ENCODE measurements at places on chromosomes 12 and 14. TPM values are rescaled to one million over a fixed set of nuclear protein-coding genes. Genes with fewer than 3 reads are reported as not detected.

DNA sequence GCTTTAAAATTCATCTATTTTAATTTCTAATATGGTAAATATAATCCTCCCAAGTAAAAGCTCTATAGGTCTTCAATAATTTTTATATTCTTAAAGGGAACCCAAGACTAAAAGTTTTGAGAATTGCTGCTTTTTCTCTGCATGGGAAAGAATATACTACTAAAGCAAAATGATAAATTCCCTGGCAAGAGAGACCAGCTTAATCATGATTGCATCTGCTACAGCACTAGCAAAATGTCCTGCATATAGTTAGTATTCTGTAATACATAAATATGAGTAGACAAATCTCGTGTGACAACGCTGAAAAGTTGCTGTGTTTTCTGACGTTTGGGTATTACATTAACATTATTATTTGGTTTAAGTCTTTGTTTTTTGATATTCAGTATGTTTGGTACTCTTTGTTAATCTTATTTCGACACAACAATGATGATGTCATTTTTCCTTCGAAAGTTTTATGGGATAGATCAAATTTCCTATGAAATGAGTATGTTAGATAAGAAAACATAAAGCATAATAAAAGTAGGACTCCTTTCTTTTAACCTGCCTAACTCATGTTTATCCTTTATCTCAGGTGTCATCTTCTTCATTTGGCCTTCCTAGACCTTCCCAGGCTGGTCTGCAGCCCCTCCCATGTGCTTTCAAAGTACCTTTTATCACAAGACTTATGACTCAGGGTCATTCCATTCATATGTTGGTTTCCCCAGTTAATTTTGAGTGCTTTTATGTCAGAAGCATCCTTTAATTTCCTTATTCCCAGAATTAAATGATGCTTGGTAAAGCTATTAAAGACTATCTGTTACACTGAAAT, 321.9 kb downstream of the RAD51B start:
- no peaks in the 10 kb centered on the region for H3K27me3 ChIP-seq
- no peaks in the 10 kb centered on the region for H3K36me3 ChIP-seq
- no peak overlapping the region for H3K27ac ChIP-seq
- H3K4me3 ChIP-seq: no peak overlapping the region
- no peak for DNase-seq

GRCh38 chr14:68782091-68782981, 10.5 kb downstream of the ZFP36L1 start:
- H3K27me3 ChIP-seq: no peaks in the 10 kb centered on the region
- peaks cover 54% of the 10 kb centered on the region for H3K4me1 ChIP-seq
- no peak overlapping the region for H3K4me3 ChIP-seq
- peak; percentile 37 for DNase-seq
- peak overlapping the region; percentile 91 for H3K27ac ChIP-seq

GRCh38 chr14:100234511-100234910, 4.4 kb upstream of the YY1 start:
- H3K27me3 ChIP-seq: no peaks in the 10 kb centered on the region
- H3K4me3 ChIP-seq: no peak overlapping the region
- no peaks in the 10 kb centered on the region for H3K36me3 ChIP-seq
- no peak overlapping the region for H3K27ac ChIP-seq
- DNase-seq: no peak

DNA sequence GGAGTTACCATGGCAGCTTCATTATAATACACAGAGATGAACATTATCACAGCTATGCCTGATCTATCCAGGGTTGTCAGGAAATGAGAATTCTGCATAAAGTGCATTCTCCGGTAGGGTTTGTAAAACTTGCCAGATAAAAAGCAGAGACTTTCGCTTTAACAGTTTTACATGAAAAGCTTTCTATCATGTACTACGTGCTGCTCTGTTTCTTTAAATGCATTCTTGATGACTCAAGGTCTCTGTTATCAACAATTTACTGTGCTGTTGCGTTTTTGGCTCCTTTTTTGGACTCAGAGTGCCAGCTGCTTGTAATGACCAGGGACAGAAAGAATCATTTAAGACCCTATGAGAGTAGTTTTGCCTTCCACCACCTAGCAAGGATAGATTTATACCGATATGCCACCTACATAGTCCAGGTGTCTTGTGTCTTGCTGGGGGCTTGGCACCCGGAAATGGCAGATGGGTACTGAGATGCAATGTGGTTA, 371.2 kb downstream of the BTG1 start:
- H3K36me3 ChIP-seq: no peaks in the 10 kb centered on the region
- no peak overlapping the region for H3K27ac ChIP-seq
- H3K4me1 ChIP-seq: peaks cover 1% of the 10 kb centered on the region
- no peaks in the 10 kb centered on the region for H3K27me3 ChIP-seq
- H3K4me3 ChIP-seq: no peak overlapping the region

- DNase-seq: no peak
- H3K4me1 ChIP-seq: peaks cover 8% of the 10 kb centered on the region
Measured at GRCh38 chr12:120853188-120853587, 51.0 kb downstream of the SPPL3 start.

DNA sequence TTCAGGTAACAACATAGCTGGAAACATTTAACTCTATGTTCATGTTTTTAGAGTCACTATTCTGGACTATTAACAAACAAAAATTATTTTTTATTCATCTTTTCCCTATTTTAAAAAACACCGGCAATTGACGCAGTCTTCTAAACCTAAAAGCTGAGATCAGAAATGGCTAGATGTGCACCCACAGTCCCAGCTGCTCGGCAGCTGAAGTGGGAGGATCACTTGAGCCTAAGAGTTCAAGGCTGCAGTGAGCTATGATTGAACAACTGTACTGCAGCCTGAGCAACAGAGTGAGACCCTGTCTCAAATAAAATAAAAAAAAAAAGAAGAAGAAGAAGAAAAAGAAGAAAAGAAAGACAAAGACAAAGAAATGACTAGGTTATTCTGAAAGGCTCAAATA, 64.5 kb downstream of the PAX9 start:
- no peaks in the 10 kb centered on the region for H3K36me3 ChIP-seq
- no peaks in the 10 kb centered on the region for H3K27me3 ChIP-seq
- H3K4me1 ChIP-seq: no peaks in the 10 kb centered on the region
- no peak overlapping the region for H3K27ac ChIP-seq
- no peak for DNase-seq
- H3K4me3 ChIP-seq: no peak overlapping the region

- H3K36me3 ChIP-seq: no peaks in the 10 kb centered on the region
- no peak overlapping the region for H3K4me3 ChIP-seq
- DNase-seq: no peak
- no peaks in the 10 kb centered on the region for H3K27me3 ChIP-seq
- H3K4me1 ChIP-seq: no peaks in the 10 kb centered on the region
Measured at GRCh38 chr12:58458102-58458501, 462.2 kb downstream of the LRIG3 start.

DNA sequence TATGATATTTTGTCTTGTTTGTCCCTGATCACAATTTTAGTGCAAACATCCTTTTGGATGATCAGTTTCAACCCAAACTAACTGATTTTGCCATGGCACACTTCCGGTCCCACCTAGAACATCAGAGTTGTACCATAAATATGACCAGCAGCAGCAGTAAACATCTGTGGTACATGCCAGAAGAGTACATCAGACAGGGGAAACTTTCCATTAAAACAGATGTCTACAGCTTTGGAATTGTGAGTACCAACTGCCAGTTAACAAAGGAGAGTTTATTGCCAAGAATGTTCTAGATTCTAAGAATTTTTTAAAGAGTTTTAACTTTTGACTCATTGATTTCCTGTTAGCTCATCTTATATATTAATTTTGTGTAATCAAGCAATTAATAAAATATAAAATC, 55.4 kb downstream of the IRAK3 start:
- H3K4me1 ChIP-seq: no peaks in the 10 kb centered on the region
- no peak for DNase-seq
- peaks cover 3% of the 10 kb centered on the region for H3K36me3 ChIP-seq
- H3K27ac ChIP-seq: no peak overlapping the region
- H3K4me3 ChIP-seq: no peak overlapping the region
- no peaks in the 10 kb centered on the region for H3K27me3 ChIP-seq

GRCh38 chr12:115323223-115323905, 639.4 kb upstream of the TBX3 start:
- DNase-seq: no peak
- no peak overlapping the region for H3K4me3 ChIP-seq
- H3K4me1 ChIP-seq: no peaks in the 10 kb centered on the region
- no peaks in the 10 kb centered on the region for H3K27me3 ChIP-seq
- no peak overlapping the region for H3K27ac ChIP-seq

- H3K27ac ChIP-seq: no peak overlapping the region
- no peaks in the 10 kb centered on the region for H3K36me3 ChIP-seq
- DNase-seq: peak; percentile 80
- H3K4me3 ChIP-seq: no peak overlapping the region
Measured at GRCh38 chr14:95544588-95544987, 9.7 kb downstream of the GLRX5 start.

- no peaks in the 10 kb centered on the region for H3K4me1 ChIP-seq
- no peak for DNase-seq
- H3K27ac ChIP-seq: no peak overlapping the region
- no peak overlapping the region for H3K4me3 ChIP-seq
- no peaks in the 10 kb centered on the region for H3K27me3 ChIP-seq
- no peaks in the 10 kb centered on the region for H3K36me3 ChIP-seq
Measured at GRCh38 chr12:84757978-84758377, 154.6 kb downstream of the SLC6A15 start.

The KRT73 gene
- total RNA-seq: not detected

The NRDE2 gene
- total RNA-seq: 10.1 TPM

The SIRT4 gene
- total RNA-seq: 1.6 TPM

The KRT2 gene
- total RNA-seq: not detected

The GLIPR1 gene
- total RNA-seq: 4.8 TPM

The BIN2 gene
- total RNA-seq: 10.2 TPM

The HCAR3 gene
- total RNA-seq: 1.3 TPM

The NCOR2 gene
- total RNA-seq: 16.8 TPM
